Cerebellar nuclear complex (tissue), 1 donor: ENCODE measurements at places on chromosomes 7 and 10.

DNA sequence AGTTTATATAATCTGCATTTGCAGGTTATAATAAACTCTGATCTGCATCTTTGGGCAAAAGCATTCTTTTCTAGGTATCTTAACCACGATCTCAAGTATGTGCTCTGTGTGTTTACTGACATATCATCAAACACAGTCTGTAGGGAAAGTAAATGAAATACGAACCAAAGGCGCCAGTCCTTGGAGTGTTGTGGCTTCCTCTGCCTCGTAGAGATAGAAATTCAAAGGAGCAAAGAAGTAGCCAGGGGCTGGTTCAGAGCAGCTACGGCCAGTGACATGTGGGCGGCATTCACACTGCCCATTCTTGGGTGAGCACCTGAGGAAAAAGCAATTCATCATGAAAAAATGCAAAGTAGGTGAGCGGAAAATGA is 38.7 kb downstream of the LAMB4 start:
- DNase-seq = no peak

- DNase-seq = no peak
Observed at GRCh38 chr7:91293136-91293535, 28.9 kb downstream of the FZD1 start.

DNA sequence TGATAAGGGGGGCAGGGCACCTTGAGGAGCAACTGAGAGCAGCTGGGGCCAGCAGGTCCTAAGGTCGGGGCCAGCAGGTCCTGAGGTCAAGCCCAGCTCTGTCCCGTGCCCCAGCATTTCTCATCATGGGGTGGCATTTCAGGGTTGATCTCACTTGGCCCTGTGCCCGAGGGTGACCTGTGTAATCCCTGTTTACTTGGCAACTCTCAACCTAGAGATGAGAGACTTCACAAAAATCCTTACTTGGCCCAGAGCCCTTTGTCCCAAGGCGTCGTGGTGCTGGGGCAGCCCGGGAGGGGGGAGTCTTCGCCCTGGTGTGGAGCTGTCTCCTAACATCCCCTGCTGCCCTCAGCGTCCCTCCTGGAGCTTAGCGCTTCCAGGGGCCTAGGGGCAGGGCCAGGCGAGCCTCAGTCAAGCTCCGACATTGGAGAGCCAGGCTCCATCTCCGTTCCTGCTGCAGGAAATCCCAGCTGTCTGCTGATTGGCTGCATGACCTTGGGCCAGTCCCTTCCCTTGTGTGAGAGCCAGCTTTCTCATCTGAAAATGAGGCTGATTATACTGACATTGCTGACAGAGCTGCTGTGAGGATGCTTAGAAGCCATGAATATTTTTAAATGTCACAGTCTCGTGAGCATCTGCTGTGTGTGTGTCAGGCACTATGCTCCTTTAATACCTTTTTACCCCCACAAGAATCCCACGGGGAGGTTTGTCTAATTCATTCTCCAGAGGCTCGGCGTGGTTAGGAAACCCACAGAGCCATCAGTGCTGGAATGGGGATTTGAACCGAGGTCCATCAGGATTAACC is 94.3 kb downstream of the ZMIZ1 start:
- DNase-seq = no peak

DNA sequence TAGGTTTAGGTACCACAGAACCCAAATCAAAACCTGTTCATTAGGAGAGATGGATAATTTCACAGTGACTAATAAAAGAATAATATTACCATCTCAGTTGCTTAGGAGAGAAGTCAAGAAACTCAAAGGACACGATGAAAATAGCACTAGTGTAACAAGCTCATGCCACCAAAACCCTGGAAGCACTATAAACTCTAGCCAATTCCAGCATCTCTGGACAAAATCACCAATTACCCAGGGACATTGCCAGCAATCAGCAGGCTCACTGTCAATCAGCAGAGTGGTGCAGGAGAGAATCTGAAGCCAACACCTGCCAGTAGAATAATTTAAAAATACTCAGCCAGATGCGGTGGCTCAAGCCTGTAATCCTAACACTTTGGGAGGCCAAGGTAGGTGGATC is 88.9 kb downstream of the ARMH3 start:
- no peak for DNase-seq

DNA sequence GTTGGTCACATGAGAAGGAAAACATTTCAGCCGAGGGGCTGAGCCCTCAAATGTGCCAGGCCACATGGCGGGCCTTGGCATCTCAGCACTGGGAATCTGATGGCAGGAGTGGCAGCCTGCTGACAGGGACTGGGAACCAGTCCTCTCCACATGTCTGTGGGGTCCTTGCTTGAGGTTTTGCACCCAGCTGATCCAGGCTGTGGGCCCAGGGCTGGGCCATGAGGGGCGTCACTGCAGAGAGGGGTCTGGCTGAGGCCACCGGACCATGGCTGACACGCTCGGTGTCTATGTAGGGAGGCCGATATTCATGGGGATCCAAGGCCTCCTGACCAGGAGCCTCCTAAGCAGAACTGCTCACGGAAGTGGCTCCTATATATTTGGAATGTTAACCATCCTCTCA is 31.0 kb upstream of the PWWP2B start:
- no peak for DNase-seq

GRCh38 chr7:34575006-34575405 is 83.0 kb upstream of the NPSR1 start:
- DNase-seq = no peak

- no peak for DNase-seq
Observed at GRCh38 chr10:85537561-85537960, 829.0 kb downstream of the GRID1 start.

GRCh38 chr7:97480772-97481390 is 251.0 kb upstream of the TAC1 start:
- DNase-seq = no peak

GRCh38 chr7:84236398-84236797 is 41.8 kb upstream of the SEMA3A start:
- no peak for DNase-seq

DNA sequence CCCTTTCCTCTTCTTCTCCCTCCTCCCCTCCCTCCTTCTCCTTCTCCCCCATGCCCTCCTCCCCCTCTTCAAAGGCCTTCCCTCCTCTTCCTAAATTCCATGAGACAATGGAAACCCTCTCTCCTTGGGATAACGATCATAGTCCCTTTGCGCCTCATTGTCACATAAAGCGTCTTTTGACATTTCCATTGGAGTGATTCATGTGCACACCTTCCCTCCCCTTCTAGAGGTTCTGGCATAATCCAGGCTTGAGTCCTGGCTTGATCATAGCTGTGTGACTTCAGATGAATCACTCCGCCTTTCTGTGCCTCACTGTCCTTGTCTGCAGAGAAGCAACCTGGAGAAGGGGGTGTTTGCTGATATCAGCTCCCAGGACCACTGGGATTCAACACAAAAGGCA is 204.2 kb downstream of the TNS3 start:
- DNase-seq = no peak

DNA sequence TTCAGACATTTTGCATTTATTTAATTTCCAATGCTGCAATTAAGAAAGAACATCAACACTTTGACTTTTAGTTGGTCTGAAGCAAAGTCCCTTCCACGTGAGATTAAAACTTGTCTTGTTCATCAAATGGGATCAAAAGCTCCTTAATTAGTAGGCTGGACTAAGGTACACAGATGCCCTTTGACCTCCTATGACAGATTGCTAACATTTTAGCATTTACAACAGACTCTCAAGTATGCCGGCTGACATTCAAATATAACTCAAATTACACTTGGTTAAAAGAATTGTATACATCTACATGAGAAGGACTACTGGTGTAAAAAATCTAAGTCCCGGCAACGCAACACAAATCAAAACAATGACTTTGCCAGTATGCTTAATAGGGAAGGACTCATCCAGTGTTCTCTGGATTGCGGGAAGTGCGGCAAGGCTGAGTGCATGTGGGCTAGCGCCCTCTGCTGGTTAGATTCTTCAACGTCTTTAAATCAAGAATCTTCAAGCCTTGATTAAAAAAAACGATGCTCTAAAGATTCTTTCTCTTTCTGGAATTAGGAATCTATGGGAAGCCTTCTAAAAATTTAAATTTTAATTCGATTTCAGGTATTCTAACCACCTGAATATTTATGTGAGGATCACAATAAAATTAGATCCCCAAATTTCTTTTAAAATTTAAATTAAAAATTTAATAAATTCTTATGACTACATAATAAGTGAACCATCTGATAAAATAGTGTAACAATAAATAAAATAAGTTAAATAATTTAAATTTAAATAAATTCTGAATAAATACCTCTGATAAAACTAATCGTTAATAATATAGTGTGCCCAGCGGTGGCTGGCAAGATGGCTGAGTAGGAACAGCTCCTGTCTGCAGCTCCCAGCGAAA is 444.7 kb downstream of the DGKB start:
- DNase-seq = peak; percentile 51

DNA sequence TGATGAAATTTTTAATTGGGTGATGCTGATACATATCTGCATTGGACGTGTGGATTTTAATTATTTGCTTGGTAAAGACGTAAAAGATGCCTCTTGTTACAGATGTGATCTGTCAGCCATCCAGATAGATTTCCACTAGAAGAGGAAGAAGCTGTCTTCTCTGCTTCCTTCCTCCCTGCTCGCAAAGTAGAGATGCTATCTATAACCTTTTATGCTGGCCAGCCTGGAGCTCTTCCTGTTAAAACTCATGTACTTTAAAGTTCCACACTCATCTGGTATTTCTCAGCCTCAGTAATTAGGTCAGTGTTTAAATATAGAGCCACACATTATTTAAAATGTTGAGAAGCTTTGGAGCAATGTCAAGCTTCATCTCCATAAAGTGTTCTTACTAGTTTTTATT is 51.2 kb upstream of the TMEM229A start:
- no peak for DNase-seq

DNA sequence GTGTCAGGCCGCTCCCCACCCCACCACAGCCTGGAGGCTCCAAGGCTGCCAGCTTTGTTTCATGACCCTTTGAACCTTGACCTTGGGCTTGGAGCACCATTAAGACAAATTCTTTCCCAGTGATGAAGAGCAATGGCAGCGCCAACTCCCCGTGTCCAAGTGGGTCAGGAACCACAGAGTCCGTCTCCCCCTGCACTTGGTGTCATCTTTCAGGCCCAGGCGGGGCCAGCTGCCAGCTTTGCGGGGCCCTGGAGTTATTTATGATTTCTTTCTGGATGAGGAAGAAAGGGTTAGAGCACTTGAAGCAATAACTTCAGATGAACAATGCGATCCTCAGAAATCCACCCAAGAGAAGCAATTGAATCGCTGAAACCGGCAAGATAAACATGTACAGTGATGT is 110.8 kb downstream of the MYL10 start:
- no peak for DNase-seq

- DNase-seq = no peak
Observed at GRCh38 chr10:104638861-104639589, 2.1 kb upstream of the SORCS3 start.

DNA sequence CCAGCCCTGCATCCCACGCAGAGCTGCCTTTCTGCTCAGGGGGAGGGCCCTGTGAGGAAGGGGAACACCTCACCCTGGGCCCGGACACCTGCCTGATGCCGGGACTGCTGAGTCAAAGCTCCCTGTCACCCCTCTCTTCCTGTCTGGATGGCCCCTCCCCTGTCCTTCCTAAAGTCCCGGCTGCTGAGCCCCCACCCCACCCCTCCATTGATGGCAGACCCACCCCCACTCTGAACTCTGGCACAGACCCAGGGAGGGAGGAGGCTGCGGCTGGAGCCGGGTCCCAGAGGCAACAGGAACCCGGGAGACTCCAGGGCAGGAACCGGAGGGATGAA is 78.7 kb downstream of the ELFN1 start:
- DNase-seq = no peak

- DNase-seq = no peak
Observed at GRCh38 chr7:152462995-152463708, 27.3 kb upstream of the KMT2C start.

GRCh38 chr7:34759477-34760125 is 101.6 kb downstream of the NPSR1 start:
- DNase-seq = no peak

- DNase-seq = no peak
Observed at GRCh38 chr10:117499248-117500105, 43.1 kb upstream of the EMX2 start.

DNA sequence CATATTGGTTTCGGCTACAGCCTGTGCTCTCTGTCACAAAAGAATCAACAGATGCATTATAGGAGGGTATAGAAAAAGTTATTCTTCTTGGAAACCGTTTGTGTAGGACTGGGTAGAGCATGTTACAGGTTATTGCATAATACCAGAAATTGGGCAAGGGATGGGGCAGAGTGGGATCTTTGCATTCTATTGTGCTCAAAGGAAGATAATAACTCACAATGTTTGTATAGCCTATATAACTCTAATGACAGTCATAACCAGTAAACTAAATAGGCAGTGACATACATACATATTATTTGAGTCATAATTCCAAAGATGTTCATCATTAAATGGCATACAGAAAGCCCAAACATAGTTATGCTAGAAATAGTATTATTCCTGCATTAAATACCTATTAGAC is 179.7 kb downstream of the XPNPEP1 start:
- DNase-seq = no peak

DNA sequence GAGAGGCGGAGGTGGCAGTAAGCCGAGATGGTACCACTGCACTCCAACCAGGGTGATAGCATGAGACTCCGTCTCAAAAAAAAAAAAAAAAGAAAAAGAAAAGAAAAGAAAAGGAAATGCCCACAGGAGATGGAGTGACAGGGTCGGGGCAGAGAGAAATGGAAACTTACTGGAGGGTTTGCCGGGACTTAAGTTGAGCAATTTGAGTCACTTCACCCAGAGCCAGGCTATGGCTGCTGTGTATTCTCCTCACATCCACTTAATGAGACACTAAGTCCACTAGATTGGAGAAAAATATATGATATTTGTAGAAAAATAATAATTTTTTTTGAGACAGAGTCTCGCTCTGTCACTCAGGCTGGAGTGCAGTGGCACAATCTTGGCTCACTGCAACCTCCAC is 4.6 kb upstream of the PFKFB3 start:
- DNase-seq = no peak

DNA sequence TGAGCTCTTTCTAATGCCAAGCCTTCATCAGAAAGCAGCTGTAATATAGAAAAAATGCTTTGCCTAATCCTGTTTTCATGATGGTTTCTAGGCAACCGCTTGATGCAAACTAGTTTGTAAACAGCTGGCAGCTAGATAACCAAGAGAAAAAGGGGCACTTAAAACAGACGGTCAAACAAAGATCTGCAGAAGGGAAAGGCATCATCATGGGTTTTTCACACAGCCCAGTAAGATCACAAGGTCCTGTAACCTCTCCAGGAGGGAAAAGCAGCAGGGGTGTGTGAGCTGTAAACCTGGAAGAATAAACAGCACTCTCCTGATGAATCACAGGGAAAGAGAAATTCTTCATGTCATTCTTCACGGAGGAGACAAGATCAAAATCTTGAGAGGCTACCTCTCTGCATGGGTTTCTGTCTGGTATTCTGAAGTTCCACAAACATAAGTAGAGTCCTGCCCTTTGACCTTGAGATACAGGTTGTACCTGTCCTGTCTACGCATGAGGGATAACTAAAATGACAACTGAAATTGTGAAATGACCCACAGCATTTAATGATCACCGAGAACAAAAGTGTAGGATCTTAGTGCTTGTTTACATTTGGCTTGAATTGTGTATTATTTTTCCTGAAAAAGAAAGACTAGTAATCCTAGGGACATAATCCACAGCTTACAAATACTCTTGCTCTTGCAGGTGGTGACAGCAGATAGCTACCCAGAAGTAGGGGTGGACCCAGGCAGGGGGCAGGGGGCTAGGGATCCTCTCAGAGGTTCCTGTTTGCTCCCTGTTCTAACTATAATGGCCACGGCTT is 48.0 kb downstream of the CREB3L2 start:
- DNase-seq = no peak

- DNase-seq = no peak
Observed at GRCh38 chr7:85004402-85004801, 182.5 kb downstream of the SEMA3D start.
